ENCODE measurements at places on chromosomes 6 and 20.

- no peak for DNase-seq
These were observed 37.1 kb upstream of the B4GALT5 start for GRCh38 chr20:49750611-49751396.

DNA sequence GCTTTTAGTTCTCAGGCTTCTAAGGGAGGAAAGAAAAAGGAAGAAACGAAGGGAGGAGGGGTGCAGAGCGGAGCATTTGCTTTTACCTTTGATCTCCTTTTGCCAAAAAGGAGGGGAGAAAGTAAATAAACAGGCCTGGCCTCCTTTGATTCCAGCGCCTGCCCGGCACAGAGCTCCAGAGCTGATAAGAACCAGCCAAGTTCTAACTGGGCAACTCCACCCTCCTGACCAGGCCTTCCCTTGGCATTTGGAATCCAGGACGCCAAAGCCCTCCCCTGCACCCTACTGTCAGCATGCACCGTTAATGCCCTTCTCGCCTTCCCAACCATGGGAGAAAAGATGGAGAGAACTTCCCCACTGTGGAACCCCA is 120.8 kb upstream of the PTPN1 start:
- DNase-seq: no peak

DNA sequence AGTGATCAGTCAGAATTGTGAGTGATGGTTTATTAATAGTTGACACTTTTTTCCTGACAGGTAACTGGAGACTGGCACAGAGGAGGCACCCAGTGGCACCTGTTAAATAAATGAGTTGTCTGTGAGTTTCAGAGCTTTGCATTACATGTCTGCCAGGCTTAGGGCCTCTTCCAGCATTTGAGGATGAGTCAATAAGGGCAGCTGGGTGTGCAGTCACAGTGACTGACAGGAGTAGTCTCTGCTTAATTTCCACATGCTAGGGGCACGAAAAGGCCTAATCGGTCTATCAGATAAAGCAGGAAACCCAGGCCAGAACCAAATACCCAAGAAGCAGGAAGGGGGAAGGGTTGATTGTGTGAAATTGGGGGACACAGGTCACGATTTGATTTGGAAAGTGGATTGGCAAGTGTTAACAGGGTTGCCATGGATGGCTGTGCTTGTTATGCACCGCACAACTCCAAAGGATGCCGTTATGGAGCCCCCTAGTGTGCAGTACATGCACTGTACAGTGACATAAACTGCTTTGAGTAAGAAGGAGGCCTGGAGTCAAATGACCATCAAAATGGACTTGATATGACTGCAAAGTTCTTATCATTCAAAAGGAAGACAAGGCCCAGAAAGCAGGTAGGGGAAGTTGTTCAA is 111.9 kb upstream of the GGTLC1 start:
- peak; percentile 63 for DNase-seq

GRCh38 chr6:15301179-15302006 is 55.5 kb downstream of the JARID2 start:
- no peak for DNase-seq

DNA sequence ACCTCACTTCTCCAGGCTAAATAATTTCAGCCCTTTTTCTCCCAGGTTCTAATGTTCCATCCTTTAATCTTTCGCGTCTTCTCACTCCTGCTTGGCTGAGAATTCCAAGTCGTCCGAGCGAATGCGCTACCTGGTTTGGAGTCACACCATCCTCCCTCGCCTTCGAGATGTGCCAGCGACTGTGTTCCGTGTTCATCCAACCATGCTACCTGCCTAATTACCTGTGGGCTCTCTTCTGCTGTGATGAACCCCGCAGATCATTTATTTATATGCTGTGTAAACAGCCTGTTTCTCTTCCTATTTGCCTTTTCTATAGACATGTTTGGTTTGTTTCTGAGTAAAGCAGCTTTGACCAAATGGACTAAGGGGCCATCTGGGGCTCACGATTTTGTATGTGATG is 83.5 kb upstream of the TMEM181 start:
- no peak for DNase-seq

- DNase-seq: peak; percentile 67
These were observed 18.5 kb downstream of the FRMD1 start for GRCh38 chr6:168060521-168060931.

- no peak for DNase-seq
These were observed 320.1 kb downstream of the BTBD3 start for GRCh38 chr20:12237772-12238171.

- no peak for DNase-seq
These were observed 22.8 kb upstream of the PTPN1 start for GRCh38 chr20:50487397-50487796.

- DNase-seq: no peak
These were observed 23.9 kb downstream of the EDN1 start for GRCh38 chr6:12313992-12314589.

GRCh38 chr6:150659046-150659763 is 59.5 kb downstream of the PLEKHG1 start:
- no peak for DNase-seq

DNA sequence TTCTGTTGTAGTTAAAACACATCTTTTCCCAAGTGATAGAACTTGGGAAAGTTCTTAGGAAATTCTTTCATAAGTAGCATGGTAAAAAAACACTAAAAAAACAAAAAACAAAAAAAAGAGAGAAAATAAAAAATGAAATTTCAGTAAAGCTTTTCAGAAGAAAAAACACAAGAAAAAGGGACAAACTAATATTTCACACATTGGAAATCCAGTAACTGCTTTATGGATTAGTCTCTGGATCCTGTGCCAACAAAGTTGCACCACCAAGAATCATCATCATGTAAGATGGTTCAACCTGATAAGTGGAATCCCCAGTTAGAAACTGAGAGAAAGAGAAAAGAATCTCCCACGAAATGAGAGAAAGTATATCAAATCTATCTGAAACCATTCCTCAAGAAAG is 144.2 kb downstream of the GMDS start:
- no peak for DNase-seq

DNA sequence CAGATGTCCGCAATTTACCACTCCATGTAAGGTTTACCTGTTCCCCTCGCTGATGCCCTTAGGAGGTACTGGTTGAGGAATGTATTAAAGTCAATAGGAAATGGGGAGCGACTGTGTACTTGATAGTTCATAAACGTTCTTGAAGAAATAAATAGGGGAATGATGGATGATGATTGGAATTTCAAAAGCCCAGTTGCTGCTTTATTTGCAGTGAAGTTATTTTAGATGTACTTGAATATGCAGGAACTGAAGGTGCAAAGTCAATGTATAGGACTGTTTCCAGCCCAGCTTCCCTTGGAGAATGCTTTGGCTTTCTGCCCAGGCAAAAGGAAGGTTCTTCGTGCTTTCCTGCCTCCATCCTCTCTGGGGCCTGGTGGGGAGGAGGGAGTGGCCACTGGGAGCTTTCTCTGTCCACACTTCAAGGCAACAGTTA is 19.8 kb downstream of the ADGRF5 start:
- no peak for DNase-seq

GRCh38 chr6:19864285-19864684 is 27.1 kb downstream of the ID4 start:
- no peak for DNase-seq

DNA sequence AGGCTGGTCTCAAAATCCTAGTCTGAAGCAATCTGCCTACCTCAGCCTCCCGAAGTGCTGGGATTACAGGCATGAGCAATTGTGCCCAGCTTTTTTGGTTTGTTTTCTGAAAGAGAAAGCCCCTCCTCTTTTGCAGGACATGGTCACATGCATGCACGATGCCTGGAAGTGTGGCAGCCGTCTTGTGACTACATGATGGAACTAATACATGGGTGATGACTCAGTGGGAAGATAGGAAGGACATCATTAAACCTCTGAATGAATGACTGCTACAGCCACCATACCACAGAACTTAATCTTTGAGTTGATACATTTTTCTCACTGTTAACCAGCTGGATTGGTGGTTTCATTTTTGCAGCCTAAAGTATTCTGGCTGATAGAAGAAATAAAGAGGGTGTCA is 13.4 kb upstream of the CTNNBL1 start:
- no peak for DNase-seq

- DNase-seq: peak; percentile 48
These were observed 104.9 kb upstream of the PRDM1 start for GRCh38 chr6:105981002-105981887.

GRCh38 chr6:168640768-168641167 is 199.8 kb downstream of the SMOC2 start:
- DNase-seq: no peak

DNA sequence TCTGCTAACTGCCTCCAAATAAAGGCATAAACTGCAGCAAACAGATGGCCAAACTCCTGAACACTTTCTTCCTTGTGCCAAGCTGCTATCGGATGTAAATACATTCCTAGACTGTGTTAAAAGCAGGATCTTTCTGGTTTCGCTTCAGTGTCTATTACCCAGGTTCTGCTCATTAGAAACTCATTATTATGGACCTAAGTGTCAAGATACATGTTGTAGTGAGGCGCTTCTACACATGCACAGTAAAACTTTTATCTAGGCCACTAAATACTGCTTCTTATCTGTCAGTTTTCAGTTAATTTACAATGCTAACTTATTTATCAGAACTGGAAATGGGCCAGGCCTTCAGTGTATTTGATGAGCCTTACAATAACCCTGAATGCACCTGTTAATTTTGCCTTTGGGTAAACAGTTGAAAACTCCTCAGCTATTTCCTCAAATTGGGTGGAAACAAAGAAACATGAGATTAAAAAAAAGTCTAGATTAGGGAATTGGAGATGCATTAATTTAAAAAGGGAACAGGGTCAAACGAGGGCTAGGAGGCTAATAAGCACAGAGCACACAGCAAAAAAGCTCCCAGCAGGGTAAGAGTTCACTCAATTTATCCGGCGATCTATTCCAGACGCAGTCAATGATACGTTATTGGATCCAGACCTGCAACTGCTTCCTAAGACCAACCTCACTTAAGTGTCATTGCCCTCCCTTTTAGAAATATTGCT is 240.6 kb downstream of the FOXC1 start:
- no peak for DNase-seq

- DNase-seq: peak; percentile 24
These were observed 47.6 kb downstream of the CEBPB start for GRCh38 chr20:50238081-50238800.

DNA sequence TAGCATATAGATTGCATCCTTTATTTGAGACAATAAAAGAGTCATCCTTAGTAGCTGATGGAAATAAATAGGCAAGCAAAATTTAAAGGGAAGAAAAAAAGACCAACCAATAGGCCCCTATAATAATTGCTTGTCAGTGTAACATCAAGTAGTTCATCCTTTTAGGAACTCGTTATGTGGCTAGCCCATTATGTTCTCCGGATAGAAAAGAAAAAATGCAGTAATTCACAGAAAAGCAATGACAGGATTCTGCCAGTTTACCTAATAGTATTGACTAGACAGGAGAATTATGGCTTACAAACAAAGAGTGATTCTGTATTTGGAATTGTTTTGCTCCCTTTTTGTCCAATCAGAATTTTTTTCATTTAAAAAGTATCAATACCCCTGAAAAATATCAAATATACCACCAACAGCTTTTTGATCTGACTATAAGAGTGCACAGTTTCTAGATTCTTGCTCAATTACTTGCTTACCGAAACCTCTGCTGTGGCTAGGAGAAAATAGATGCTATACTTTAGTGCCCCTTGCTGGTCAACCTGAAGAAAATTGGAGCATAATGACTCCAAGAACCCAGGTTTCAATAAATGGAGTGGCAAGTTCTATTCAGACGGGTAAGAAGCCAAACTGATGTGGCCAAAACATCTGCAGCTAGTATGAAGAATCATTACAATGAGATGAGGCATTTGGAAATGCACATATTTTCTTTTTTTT is 91.5 kb upstream of the SASH1 start:
- DNase-seq: no peak

DNA sequence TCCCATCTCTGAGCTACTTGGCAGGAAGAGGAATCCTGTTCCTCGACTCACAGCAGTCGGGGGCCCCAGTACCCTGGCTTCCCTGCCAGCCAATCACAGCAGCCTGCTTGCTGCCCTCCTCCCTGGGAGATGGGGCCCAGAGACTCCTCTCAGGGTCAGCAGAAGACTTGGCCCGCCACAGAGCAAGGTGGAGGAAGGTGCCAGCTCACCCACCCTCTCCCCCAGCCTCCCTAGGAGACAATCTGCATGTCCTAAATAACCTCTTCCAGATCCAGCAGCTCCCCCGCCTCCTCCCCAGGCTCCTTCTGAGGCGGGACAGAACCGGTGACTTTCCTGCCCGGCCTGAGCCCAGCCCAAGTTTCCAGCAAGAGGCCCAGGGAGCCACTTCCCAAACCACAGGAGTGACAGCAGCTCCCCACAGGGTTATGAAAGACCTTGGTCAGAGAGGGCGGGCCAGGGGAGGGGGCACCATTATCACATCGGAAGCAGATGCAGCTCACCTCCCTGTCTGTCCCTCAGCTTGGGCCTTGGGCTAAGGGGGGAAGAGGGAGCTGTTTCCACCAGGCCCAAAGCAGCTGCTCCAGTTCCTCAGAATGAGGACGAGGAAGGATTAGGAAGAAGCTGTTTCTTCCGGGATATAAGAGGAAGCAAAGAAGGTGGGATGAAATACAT is 2.3 kb downstream of the CCND3 start:
- DNase-seq: peak; percentile 28

GRCh38 chr6:150696190-150696589 is 96.5 kb downstream of the PLEKHG1 start:
- DNase-seq: no peak

DNA sequence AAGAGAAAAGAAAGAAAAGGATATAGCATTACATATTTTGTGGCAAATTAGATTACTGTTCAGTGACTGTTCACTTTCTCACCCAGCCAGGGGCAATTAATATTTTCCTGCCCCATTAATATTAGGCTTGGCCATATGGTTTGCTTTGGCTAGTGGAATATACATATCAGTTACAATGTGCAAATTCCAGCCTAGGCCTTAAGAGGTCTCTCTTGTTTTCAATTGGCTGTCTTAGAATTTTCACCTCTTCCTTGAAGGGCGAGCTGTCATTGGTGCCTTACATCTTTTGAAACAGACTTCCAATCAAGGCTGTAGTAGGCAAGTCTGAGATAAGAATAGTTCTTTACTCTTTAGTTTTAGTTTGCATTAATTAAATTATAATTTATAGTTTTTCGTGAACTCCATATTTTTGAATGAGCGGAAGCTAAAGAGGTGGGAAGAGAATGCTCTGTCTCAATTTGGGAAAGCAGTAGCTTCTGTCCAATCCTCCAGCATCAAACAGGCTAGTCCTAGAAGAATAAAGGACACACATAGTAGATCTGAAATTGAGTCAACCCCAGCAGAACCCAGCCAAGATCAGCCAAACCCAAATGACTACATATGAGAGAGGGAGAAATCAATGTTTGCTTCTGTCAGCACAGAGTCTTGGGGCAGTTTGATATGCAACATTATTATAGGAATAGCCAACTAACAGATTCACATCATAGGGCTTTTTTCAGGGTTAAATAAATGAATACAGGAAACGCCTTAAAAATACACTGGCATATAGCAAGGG is 6.3 kb upstream of the CSNK2A1 start:
- DNase-seq: no peak
